Hepatocyte (in vitro differentiated cells): ENCODE measurements at places on chromosomes 1 and 21.
A peak's percentile ranks its signal among the peaks of the same experiment; 100 is the strongest.

GRCh38 chr1:90561103-90561783, 155.9 kb downstream of the BARHL2 start:
- DNase-seq = no peak

- no peak for DNase-seq
Observed at GRCh38 chr21:34305605-34306604, 57.9 kb upstream of the KCNE2 start.

DNA sequence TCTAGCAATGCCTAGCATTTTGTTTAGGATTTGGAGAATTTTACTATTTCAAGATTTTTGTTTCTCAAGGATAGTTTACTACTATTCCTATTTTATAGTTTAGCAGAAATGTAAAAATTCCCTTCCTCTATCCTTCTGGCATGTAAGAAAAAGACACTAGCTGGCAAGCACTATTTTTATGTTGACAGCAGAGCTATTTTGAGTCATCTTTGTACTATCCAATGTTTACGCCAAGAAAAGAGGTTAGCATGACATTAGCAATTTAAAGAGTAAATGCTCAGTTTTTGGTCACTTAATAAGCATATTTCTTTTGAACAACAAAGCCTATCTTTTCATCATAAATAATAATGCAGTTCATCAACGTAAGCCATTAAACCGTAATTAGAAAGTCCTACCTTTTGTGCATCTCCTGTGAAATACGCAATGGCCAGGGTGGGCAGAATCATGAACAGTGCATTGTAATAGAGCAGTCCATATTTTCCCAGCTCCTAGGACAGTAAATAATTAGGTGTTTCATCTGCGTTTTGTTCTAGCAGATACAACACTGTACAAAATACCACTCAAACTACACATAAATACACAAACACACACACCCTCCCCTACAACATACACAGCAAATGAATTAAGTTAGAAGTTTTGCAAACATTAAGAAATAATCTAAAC, 12.0 kb downstream of the SLC35D1 start:
- no peak for DNase-seq

- DNase-seq = no peak
Observed at GRCh38 chr1:4169991-4170390, 269.9 kb upstream of the C1orf174 start.

DNA sequence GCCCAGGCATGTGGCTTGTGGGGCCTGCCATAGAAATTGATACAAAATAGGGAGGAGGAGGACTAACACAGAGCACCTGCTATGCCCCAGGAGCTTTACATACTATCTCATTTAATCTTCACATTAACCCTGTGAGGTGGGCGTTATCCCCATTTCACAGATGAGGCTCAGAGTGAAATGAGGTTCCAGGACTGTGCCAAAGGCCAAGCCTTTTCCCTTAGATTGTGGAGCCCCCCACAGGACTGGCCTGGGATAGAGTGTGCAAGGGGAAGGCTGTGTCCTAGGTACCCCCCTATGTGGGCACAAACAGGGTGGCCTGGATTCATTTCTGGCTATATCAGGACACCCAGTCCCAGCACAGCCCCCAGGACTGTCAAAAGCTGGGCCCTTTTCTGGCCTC, 2.2 kb upstream of the DDOST start:
- DNase-seq = no peak

- DNase-seq = no peak
Observed at GRCh38 chr21:41802684-41803083, 35.8 kb upstream of the RIPK4 start.

- no peak for DNase-seq
Observed at GRCh38 chr1:183466781-183467180, 5.5 kb upstream of the SMG7 start.

DNA sequence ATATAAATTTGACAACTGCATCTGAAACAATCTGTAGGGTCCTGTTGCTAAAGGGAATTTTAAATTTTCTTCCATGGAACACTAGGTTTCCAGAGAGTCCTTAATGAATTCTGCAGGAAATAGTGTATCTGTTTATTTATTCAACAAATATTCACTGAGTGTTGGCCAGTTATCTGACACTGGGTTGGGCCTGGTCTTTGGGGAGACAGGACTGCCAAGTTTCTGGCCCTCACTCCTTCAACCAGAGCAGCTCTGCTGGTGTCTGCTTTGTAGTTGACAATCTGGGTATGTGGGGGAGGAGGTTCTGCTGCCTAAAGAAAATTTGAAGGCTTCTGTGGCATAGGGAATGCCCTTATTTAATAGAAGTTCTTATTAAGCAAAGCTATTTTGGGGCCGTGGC, 26.1 kb upstream of the HUNK start:
- DNase-seq = no peak

DNA sequence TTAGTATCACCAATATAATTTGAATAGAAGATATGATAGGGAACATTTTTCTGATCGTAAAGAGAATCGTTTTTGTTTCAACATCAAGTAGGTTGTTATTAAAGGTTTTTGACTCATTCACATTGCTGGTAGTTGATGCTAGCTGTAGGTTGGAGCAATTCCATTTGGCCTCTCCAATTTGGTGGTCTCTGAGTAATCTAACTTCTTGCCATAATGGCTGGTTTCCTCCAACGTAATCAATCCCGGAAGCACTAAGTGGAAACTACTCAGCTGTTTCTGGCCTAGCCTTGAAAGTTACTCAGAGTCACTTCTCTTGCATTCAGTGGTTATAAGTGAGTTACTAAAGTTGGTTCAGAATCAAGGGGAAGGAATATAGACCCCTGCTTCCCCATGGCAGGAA, 26.0 kb downstream of the RCOR3 start:
- no peak for DNase-seq

- DNase-seq = no peak
Observed at GRCh38 chr1:37472994-37473393, 1.4 kb upstream of the ZC3H12A start.

- DNase-seq = no peak
Observed at GRCh38 chr1:106785176-106785575, 271.3 kb upstream of the PRMT6 start.

DNA sequence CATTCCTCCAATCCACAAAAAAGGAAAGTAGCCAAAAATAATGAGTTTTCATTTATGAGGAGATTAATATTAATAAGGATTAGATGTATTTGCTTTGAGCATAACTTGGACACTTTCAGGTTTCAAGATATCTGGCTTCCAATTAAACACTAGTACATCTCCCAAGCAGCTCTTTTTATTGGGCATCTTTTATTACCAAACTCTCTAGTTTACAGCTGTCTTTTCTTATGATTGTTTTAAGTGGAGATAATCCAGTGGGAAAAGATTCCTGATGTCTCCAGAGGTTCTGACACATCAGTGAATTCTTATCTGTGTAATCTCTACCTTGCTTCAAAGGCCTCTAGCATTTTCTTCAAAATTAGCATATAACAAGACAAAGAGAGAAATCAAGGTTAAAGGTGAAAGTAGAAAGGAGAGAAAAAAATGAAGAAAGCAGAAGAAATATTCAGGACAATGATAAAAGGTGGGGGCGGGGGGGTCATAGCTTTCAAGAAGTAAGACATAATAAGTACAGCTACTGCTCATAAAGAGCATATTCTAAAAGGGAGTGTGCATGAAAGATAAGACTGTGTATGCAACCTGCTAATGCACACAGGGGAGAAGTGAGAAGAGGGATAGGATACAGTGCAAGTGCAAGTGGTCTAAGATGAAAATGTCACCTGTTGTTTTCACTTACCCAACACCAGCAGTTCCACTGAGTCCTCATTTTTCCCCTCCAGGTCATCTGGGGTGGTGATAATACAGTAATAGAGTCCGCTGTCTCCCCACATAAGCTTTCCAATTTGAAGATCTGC, 19.1 kb downstream of the ILDR2 start:
- DNase-seq = no peak

GRCh38 chr1:20095564-20096434, 23.5 kb downstream of the PLA2G2D start:
- no peak for DNase-seq

DNA sequence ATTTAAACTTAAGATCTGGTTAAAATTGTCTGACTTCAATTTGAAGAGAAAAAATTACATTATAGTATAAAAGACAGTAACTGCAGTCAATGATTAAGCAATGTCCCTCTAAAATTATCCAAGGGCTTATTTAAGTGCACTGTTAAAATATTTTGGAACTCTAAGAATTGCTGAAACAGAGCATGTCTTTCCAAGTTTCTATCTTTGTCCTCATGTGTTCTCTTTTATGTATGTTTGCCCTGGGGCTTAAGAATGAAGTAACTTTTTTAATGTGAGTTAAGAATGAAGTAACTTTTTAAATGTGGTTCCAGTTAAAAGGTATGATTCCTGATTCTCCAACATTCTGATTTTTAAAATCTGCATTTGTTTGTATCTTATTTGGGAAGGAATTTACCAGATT, 69.0 kb upstream of the MARK1 start:
- no peak for DNase-seq

DNA sequence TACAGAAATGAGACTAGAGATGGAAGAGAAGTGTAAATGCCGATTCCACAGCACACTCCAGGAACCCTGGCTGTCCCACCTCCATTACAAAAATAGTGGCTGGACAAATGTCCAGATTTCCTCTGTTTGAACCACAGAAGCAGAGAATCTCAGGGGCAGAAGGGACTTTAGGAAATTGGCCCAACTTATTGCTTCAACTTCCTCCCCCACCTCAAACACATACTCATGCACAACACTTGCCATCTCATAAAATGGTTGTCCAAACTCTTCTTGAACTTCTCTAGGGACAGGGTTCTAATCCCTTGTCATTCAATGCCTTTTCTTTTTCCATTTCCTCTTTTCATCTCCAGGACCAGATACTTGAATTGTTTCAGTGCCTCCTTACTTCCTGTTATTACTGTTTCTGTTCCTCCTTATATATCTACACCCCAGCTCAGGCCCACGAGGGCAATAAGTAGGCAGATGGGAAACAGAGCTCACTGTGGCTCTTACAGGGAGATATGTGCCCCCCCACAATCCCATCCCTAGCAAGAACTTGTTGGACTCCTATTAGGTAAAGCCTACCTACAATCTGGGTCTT, 8.5 kb upstream of the B4GALT3 start:
- no peak for DNase-seq

GRCh38 chr1:28173151-28173979, 3.1 kb downstream of the PTAFR start:
- DNase-seq = no peak

DNA sequence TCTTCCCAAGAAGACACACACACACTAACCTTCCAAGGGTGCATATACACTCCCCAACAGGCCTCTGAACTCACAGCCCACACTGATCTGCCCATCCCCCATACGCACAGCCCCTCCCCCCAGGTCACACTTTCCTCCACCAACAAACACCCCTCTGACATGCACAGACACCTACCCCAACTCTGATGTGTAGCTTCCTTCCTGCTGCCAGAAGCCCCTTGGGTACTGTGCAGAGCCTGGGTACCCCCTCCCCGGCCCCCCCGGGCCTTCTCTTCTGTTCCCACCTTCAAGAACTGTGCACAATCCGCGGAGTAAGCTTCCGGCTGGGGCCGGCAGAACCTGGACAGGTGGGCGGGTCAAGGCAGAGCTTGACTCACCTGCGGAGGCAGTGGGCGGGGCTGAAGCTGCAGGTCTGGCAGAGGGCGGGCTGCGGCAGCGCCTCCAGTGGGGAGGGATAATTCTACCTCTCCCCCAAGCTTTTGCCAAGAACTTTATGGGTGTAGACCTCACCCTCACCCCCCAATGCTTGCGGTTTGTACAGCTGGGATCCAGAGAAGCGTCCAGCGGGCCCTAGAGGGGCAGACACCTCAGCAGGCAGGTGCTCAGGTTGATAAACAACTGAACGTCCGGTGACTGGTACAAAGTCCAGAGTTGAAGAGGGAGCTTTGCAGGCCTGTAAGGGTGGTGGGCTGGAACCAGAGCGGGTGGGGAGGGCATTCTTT, at the start of gene C1orf210:
C1orf210 (minus strand) TSS at position 313 of the 722 bp plus-strand sequence. CDS start 2,311 bp downstream, outside the sequence.
- peak; percentile 94 for DNase-seq

DNA sequence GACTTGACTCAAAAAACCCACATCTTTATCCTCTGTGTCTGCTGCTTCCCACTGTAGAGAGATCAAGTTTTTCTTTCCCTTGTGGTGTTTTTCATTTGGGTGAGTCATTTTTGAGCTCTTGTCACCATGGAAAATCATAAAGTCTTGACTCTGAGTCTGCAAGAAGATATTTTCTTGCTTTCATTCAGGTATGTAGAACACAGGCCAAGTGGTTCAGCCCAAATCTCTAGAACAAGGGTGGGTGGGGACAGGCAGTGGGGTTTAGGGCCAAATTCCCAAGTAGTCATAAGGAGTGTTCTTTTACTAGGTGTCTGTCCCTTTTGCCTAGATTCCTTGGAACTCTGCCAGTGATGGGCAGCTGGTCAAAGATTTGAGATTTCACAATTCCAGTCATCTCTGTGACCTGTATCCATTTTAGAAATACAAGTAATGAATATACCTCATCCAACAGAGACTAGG, 21.5 kb upstream of the ARHGAP29 start:
- peak; percentile 28 for DNase-seq

GRCh38 chr1:51661081-51661518, 44.2 kb downstream of the OSBPL9 start:
- DNase-seq = peak; percentile 41

DNA sequence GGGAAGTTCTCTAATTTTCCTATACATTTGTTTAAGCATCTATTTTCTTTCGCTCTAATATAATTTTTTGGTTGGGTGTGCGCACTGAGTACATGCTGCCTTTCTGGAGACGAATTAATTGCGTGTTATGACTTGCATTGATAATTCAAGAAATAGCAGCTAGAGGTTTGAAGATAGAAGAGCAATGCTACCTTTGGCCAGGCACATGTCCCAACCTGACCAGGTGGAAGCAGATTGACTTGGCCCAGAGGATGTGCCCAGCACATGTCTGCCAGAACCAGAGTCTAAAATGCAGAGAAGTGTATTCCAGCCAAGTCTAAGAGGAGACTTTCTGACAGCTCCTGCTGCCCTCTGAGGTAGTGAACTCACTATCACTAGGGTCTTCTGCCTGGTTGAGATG, 114.3 kb downstream of the SLC35F3 start:
- DNase-seq = no peak

GRCh38 chr1:117608115-117608615, 2.3 kb downstream of the TENT5C start:
- DNase-seq = no peak

DNA sequence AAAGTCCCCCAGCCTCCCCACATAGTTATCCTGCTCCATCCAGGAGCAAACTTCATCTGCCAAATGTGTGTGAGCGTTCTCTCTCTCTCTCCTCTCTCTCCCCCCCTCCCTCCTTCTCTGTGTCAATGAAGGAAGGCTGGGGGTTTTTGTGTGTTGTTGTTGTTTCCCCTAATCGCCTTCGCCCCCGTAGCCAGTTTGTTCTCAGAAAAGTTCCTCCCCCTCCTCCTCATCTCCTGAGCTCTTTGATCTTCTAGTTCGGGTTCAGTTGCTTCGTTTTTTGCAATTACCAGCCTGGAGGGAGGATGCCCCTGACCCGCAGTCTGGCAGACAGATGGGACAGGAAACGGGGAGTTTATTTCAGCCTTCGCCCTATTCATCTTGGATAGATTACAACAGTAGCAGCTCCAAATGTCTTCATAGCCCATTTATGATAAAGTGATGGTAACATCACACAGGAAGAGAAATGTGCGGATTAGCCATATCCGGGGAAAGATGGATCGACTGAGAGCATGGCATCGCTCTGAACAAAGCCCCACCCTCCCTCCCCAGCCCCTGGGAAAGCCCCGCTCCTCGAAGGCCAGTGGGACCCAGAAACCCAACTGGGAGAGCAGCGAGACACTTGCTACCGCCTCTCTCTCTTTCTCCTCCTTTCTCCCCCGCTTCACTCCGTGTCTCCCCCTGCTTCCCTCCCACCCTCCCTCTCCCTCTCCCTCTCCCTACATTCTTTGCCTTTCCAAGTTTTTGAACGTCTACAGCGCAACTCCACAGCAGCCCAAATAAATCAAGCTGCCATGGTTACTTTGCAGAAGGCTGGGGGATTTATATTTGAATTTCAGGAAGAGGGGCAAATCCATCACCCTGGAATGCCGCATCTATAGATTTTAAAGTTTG, 139.7 kb upstream of the ARHGEF16 start:
- peak; percentile 49 for DNase-seq
